ENCODE measurements at places on chromosomes 4 and X.

GRCh38 chrX:20347481-20347880, 80.8 kb upstream of the RPS6KA3 start:
- DNase-seq = no peak

GRCh38 chrX:118392716-118393115, 46.8 kb downstream of the WDR44 start:
- no peak for DNase-seq

- no peak for DNase-seq
Measured at GRCh38 chr4:153452658-153453378, 13.3 kb upstream of the TMEM131L start.

DNA sequence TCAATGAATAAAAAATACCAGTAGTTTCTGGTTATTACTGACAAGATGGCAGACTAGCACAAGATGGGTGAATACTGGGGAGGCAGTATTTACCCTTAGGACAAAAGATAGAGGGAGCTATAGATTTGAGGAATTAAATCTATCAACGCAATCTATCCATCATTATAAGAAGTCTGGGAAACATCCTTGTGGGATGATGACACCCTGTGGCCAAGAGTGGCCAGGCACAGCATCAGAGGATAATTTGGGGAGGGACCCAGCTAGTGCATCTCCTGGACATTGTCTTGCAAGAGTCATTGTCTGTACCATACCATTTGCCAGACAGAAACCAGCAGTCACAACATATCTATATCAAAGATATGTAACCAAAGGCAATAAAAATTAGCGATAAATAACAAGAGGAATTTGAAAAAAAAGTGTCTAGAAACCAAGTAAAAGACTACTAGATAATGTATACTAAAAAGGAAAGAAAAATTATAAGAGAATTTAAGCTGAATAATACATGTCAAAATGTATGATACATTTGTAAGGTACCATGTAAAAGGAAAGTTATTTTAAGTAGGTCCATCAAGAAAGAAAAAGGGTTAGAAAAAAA, 22.9 kb downstream of the KCTD8 start:
- no peak for DNase-seq

DNA sequence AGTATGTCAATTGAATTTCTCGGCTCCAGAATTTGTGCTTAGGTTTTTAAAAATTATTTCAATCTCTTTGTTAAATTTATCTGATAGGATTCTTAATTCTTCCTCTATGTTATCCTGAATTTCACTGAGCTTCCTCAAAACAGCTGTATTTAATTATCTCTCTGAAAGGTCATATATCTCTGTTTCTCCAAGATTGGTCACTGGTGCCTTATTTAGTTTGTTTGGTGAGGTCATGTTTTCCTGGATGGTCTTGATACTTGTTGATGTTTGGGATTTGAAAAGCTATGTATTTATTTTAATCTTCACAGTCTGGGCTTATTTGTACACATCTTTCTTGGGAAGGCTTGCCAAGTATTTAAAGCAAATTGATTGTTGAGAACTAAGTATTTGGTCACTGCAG, 24.7 kb upstream of the HERC3 start:
- DNase-seq = no peak
